CD4-positive, alpha-beta T cell treated with Interleukin-17A for 4 hours (primary cell): ENCODE measurements at places on chromosomes 6 and 20.
A peak's percentile ranks its signal among the peaks of the same experiment; 100 is the strongest.

GRCh38 chr20:41379551-41379950, 12.9 kb upstream of the EMILIN3 start:
- no peak for DNase-seq

- DNase-seq = no peak
Measured at GRCh38 chr6:90263633-90264032, 33.0 kb downstream of the BACH2 start.

DNA sequence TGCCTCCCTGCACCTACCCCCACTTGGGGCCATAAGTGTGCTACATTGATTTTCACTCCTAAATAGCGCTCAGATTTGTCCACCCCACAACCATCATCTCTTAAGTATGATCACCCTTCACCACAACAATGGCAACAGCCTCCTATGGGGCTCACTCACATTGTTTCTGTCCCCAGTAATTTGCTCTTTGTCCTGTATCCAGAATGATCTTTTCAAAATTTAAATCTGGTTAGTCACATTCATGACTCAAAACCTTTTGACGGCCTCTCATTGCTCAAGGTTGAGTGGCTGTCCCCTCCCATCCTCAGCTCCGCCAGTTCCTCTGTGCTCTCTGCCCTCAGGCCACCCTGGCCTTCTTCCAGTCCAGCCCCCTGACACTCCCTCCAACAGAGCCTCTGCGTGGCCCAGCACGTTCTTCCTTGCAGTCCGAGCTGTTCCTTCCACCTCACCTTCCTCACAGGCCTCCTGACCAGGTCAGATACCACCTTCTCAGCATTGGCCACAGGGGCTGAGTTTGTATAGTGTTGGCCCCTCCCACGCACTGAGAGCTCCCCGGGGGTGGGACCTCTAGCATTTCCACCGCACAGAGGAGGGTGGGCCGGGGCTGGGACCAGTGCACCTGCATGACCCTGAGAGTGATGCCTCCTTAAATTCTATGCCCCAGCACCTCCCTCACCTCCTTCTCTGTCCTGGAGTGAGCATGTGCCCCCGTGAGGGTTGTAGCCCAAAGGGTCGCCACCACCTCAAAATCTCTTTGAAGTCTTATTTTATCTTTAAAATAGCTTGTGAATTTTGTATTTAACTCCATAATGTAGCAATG, 2.4 kb upstream of the PPP1R3G start:
- DNase-seq = no peak

DNA sequence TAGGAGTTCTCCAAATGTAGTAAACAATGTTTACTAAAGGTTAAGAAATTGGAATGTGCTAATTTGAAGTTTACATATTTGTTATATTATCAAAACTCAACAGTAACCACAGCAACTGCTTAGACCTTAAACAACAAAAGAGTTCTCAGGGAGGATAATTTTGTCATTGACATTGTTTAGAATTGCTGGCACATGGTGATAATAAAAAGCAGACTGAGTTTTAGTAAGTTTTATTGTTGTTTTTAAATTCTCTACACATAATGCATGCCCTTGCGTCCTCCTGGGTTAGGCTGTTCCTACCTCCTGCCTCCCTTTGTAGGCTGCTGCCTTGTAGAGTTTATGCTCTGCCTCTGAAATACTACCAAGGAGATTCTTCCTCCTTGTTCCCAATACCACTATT, 28.7 kb downstream of the LAMA4 start:
- DNase-seq = no peak

- DNase-seq = no peak
Measured at GRCh38 chr20:62063981-62064769, 1.5 kb downstream of the TAF4 start.

- no peak for DNase-seq
Measured at GRCh38 chr20:60465993-60466686, 507.9 kb downstream of the CDH26 start.

DNA sequence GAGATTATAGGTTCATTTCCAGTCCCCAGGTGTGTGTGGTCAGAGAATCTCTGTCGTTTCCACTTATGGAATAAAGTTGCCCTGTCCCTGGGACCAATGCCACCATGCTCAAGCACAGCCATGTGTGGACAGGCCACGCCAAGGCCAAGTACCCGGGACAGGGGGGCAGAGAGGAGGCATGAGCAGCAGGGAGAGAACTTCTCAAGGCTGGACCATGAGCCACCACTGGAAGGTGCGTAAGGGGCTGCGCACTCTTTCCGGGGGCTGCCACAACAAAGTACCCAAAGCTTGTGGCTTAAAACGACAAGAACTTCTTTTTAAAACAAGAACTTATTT, 209.2 kb upstream of the KCNQ5 start:
- no peak for DNase-seq

DNA sequence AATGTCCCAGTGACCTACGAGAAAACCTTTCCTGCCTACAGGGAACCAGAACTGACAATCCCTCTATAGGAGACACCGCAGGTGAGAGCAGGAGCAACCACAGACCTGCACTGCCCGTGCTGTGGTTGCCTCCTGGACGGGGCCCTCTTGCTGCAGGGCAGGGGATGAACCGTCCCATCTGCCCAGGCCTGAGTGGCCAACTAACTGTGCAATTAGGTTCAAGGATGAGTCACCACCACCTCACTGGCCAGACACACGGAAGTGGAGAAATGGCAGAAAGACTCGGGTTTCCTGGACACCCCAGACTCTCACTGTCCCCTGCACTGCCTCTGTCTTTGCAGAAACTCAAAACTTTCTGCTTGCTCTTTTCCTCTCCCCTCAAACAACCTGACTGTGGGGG, 13.8 kb upstream of the HLA-G start:
- no peak for DNase-seq

- DNase-seq = no peak
Measured at GRCh38 chr20:56447227-56447626, 21.2 kb upstream of the RTF2 start.

DNA sequence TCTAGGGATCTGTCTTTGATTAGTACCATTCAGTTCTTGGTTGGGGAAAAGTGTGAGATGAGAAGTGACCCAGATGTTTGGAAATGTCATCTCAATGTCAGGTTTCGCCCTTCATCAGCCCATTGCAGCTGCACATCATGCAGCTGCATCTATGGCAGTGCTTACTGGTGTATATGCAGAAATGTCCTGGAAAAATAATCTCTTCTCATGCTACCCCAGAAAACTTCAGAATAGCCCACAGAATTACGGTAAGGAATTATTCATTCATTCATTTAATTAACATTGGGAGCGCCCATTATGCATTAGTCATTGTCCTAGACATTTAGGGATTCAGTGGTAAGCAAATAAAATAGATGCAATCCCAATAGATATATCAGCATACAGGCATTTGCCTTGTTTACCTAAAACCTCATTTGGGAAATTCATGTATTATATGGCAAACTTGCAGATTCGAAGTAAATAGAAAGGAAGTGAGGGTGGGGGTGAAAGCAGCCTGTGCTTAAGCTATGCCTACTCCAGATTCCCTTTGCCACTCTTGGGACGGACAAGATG, 89.2 kb downstream of the PDE7B start:
- DNase-seq = no peak

DNA sequence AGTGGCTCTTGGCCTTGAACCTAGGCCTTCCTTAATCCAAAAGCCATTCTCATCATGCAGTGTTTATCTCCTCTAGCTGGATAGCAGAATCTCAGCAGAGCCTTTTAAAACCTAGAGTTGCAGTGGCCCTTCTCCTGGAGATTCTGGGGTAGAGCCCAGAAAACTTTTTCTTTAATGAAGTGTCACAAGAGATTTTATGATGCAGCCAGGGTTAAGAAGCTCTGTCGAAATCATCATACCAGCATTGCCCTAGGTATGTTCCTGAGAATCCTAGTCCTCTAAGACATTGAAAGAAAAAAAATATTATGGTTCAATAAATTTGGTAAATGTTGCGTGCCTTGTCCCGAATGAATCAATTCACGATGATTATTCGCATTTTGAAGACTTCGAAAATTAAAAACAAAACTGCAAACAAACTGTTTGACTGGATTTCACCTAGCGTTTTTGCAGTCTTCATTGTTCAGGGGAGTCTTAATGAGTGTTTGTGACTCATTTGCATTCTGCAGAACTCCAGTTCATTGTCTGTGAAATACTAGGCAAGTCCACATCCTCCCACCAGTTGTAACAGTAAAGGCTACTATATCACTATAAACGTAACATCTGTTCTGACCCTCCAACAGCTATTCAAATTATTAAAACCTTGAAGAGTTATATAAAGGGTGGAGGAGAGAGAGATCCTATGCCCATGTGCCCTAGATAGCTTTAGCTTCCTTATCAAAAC, 198.6 kb downstream of the UST start:
- no peak for DNase-seq

DNA sequence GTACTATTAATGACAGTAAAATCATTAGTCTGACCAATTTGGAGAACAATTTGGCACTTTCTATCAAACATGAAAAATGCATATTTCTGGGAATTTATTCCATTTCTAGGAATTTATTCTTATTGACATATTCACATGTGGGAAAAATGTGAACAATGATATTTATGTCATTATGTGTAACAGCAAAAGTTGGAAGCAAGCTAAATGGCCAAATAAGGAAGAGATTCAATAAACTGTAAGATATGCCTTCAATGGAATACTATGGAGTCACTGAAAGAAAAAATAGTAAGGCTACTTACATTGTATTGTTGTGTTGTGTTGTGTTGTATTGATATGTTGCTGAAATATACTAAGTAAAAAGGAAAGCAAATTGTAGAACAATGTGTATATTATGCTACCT, 100.5 kb upstream of the EDN1 start:
- DNase-seq = no peak

- no peak for DNase-seq
Measured at GRCh38 chr6:90160013-90160412, 136.6 kb downstream of the BACH2 start.

- DNase-seq = no peak
Measured at GRCh38 chr20:3724356-3724755, 8.1 kb upstream of the HSPA12B start.

- no peak for DNase-seq
Measured at GRCh38 chr20:38120625-38120988, 44.5 kb downstream of the TGM2 start.

GRCh38 chr6:114521926-114522325, 179.1 kb upstream of the HS3ST5 start:
- no peak for DNase-seq

GRCh38 chr6:40822619-40823018, 216.4 kb downstream of the UNC5CL start:
- no peak for DNase-seq

DNA sequence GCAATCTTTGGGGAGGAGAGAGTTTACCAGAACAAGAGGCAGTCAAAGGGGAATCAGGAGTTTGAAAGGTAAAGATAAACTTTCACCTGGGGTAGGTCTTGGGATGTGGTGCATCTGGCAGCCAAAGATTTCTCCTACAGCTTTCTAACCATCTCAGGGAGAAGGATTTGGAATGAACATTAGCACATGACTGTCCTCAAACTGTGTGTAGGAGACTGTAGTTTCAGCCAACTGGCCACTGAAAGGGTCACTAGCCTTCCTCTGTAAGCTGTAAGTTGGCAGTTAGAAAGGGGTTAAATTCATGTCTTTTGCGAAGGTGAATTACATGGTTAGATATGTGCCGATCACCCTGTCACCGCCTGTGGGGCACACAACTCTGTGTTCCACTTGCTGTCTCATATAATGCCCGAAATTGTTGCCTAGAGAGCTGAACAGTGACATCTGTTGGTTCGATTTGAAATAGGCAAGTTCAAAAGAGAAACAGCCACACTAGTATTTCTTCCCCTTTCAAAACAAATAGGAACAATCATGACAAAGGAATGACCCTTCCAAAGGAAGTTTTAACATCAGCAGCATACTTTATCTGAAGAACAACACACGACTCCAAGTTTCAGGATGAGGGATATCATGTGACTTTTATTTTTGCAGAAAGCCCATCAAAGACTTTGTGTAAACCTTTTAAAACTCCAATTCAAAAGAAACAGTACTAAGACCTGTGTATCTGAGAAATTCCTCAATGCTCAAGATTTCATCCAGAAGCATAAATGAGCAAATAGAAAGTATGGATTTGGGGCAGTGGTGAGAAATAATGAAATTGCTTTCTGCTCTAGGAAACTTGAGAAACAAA, 1.1 kb upstream of the OPN5 start:
- DNase-seq = peak; percentile 13

DNA sequence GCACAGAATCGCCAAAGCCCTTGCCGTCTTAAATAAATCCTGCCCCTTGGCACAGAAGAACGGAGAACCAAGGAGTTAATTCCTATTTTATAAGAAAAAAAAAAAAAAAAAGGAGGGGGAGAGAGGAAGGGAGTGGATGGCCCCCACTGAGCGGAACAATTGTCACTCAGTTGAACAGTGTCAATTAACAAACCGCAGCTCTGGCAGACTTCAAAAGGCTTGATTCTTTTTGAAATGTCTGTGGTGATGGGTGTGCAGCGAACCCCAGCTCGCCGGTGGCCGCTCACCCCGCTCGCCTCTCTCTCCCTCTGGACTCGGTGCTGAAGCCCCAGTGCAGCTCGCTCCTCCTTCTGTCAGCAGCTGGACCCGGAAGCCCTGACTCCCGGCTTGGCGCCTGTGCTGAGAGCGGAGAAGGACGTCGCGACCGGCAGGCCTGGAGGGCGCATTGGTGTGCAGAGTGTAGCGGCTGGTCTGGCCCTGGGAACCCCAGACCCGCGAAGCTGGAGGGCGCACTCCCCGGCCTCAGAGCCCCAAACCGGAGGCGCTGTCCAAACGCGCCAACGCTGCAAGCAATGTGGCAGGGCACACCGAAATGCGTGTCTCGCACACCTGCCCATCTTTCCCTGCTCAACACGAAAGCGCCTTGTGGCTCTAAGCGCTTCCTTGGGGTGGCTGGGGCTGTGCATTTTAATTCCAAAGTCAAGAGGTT, 3.4 kb downstream of the LINC00237 start:
- peak; percentile 50 for DNase-seq

DNA sequence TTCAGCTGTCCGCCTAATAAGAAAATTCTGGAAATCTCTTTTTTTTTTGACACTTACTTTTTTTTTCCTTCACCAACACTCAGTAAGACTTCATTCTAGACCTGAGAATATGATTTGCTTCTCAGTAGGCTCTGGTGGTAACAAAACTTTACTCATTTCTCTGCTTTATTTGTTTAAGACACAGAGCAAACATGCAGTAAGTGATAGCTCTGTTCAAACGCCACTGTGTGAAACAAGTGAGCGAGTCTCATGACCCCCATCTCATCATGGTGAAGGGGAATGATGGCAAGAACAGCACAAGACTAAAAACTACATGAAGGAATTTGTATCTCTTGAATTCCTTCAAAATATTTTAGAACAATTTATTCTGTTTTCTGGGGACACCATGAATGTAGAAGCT, 541.6 kb upstream of the POU3F2 start:
- no peak for DNase-seq

- no peak for DNase-seq
Measured at GRCh38 chr6:87395431-87395830, 12.3 kb upstream of the CFAP206 start.

DNA sequence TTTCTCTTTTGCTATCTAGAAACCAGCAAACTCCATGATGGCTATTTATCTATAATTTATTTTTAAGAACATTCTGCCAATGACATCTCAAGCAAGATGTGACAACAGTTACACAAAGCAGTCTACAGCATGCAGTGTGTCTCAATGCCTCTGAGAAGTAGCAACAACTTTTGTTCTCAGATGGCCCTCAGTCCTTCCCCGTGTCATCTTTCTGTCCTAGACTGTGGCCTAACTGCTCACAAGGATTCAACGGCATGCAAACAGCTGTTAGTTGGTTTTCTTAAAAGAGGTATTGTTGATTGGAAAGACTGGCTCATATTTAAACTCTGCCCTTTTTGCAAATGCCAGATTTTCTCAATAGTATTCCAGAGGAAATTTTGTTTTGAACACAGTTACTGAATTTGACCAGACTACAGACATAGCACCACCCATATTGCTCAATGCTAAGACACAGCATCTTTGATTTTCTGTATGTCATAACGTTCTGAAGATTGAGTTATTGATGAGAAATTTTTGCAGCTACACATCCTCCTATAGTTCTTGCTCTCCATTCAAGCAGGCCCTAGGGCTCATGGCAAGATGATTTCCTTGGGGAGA, 26.1 kb upstream of the F13A1 start:
- no peak for DNase-seq
